HepG2 (cell line): ENCODE measurements at places on chromosomes 12 and 14. TPM values are rescaled to one million over a fixed set of nuclear protein-coding genes. Genes with fewer than 3 reads are reported as not detected.

DNA sequence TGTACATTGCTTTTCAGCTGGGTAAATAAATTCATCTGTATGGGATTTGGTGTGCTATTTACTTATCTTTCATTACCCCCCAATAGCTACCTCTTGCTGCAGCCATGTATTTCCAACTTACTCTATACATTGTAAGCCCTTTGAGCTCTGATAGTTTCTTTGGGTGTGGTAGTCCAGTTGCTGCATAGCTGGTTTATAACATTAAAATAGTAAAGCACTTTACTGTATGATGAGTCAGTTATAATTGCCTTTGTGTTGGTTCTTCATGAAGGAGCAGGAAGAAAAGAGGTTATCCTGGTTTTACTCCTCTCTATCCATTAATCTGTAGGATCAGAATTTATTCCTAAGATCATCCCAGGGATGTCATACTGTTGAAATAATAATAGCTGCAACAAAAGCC lies 15.7 kb downstream of the TBC1D30 start:
- no peak for DNase-seq

- no peak for DNase-seq
Measured at GRCh38 chr14:50402965-50403364, 6.3 kb upstream of the CDKL1 start.

- no peak for DNase-seq
Measured at GRCh38 chr14:100901391-100902183, 1.9 kb downstream of the RTL1 start.

GRCh38 chr12:10018386-10018785 lies 8.0 kb downstream of the CLEC12B start:
- no peak for DNase-seq

DNA sequence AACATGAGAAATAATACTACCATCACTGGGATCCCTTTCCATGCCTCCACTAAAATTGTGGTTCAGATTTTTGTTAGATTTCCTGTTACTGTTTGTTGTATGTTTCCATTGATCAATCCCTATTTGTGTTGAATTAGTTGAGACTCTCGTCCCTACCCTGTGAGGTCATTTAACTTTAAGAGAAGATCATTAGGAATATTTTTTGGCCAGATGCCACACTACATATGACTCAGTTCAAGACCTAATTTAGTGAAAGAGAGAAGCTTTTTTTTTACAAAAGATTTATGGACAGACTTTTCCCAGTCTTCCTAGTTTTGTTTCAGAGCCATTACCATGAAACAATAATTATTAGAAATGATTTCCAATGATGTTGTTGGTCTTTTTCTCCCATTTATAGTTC lies 35.5 kb downstream of the CPSF6 start:
- DNase-seq, result no peak

GRCh38 chr12:3725388-3726115 lies 27.4 kb downstream of the CRACR2A start:
- no peak for DNase-seq

The ANKRD13A gene
- total RNA-seq, result 34.1 and 40.7 TPM in 2 replicates

The KRT6C gene
- not detected in 2 replicates for total RNA-seq
